ENCODE measurements at places on chromosomes 5 and 9.

GRCh38 chr9:98570663-98571440 lies 137.9 kb downstream of the GABBR2 start:
- no peak for DNase-seq

- DNase-seq: no peak
These were observed 158.3 kb upstream of the PITX1 start for GRCh38 chr5:135192351-135192750.

GRCh38 chr5:97501965-97502305 lies 318.9 kb upstream of the RIOK2 start:
- DNase-seq: no peak

- DNase-seq: no peak
These were observed 22.7 kb downstream of the KIF3A start for GRCh38 chr5:132714456-132715307.

GRCh38 chr5:60520451-60521227 lies 179.3 kb downstream of the DEPDC1B start:
- no peak for DNase-seq

DNA sequence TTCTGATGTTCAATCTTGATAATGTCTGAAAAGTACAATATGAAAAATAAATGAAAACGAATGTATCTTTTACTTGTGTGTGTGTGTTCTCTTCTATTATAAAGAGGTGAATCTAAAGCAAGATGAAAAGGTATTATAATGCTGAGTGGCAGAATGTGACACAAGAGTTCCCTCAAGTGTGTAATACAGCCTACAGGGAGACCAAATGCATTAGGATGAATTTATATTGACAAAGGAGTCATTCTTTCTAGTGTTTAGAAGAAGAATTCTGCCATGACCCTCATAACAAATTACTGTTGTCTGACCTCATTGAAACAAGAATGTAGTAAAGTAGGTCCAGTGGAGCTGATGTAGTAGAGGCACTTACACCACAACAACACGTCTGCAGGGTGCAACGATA lies 1119.0 kb upstream of the CDH10 start:
- no peak for DNase-seq

GRCh38 chr5:35026280-35026840 lies 21.4 kb downstream of the AGXT2 start:
- DNase-seq: no peak

DNA sequence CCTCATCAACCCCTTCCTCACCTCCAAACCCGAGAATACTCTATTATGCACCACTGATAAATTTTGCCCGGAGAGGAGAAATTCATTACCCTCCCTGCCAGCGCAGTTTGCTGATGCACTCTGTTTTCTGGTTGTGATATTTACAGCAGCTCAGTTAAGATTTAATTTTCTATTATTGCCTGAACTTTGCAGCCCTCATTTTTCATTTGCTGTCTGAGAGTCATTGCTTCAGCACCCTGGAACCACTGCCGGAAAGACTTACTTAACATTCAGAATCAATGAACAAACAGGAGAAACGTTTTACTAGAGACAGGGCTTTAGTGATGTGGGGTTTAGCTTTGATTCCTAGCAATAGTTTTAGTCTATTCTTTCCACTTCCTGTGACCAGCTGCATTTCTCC lies 56.7 kb upstream of the MAMDC2 start:
- DNase-seq: no peak

- DNase-seq: no peak
These were observed 151.5 kb downstream of the CAVIN4 start for GRCh38 chr9:100729336-100729895.

DNA sequence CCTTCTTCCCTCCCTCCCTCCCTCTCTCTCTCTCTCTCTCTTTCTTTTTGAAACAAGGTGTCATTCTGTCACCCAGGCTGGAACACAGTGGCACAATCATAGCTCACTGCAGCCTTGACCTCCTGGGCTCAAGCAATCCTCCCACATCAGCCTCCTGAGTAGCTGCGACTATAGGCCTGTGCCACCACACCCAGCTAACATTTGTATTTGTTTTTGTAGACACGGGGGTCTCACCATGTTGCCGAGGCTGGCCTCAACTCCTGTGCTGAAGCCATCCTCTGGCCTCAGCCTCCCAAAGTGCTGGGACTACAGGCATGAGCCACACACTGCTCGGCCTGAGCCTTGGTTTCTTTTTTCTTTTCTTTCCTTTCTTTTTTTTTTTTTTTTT lies 45.8 kb downstream of the PLPP7 start:
- no peak for DNase-seq

- no peak for DNase-seq
These were observed 61.2 kb upstream of the MAP1B start for GRCh38 chr5:72046106-72046505.

DNA sequence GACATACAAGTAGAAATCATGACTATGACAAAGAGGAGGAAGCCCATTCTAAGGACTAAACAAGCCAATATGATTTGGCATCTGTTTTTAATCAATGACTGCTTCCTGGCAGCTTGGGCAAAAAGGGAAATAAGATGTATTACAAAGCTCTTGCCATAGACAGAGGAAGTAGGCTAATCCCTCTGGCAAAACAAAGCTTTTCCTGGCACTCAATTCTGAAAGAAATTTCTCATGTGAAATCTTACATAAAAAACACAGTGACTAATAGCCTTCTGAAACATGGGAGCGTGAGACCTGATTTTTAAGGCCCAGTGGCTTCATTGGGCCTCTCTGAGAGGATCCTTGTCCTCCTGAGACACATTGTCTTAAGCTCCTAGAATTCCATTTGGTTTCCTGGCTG lies 93.6 kb downstream of the COL23A1 start:
- DNase-seq: no peak

DNA sequence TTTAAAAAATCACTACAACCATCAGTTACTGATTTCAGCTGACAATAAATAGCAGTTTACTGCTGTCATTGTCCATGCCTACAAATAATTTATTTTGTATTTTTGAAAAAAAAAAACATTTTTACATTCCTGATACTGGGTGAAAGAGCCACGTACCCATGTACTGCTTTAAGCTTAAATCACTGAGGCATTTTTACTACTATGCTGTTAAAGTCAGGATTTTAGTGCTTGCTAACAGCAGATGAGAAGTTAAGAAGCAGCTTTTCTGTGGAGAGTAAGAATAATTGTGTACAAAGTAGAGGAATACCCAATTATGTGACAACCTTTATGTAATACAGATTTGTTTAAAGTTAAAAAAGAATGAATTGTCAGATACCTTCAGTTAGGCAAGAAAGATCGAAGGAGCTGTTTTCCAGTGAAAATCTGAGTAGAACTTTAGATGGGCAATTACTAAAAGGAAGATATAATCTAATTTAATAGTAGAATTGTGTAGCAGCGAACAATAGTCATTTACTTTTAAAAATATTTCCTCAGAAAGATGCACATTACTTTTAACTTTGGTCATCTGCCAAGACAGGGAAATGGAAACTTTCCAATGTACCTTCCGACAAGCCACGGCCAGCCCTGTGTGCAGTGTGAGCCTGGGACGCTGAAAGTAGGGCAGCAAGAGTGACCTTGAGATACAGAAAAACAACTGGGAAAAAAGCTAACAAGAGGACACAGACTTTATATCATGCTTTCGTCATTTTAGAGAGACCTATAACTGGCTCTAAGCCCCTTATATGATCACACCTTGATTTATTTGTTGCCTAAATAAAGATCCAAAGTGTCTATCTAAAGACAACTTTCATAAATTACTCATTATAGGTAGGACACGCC lies 39.9 kb downstream of the RHOBTB3 start:
- peak; percentile 39 for DNase-seq

DNA sequence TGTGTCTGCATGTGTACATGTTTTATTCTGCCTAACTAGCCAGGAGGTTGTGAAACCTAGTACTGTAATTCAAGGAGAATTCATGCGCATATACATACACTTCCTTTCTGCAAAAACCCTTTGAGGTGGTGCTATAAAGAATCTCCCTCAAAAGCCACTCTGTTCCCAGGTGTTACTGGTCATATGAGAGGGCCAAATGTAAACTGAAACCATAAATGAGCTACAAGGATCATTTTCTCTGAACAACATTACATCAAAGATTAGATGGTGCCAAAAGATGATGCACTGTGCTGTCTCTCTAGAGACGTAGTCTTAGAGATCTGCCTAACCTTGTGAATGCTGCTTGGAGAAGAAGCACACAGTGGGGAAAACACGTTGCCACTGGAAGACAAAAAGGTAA lies 15.7 kb downstream of the NREP start:
- no peak for DNase-seq

DNA sequence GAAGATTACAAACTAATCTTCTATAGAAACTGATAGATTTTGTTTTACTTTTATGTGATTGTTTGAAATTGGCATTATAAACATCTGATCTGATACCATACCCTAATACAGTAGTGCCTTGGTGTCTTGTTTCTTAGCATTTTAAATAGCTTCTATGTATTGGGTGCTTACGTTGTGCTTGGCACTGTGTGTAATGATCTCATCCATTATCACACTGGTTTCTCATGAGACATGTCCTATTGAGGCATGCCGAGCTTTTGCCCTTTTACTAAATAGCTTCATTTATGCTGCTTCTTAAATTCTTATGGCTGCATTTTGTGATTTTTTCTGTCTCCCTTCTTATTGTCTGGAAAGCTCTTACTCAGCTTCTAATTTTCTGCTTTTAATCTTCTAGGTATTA lies 48.2 kb upstream of the TLR4 start:
- no peak for DNase-seq

- no peak for DNase-seq
These were observed 1.7 kb downstream of the PTAR1 start for GRCh38 chr9:69757996-69758675.

- DNase-seq: no peak
These were observed 19.1 kb downstream of the TRMO start for GRCh38 chr9:97903177-97903576.

DNA sequence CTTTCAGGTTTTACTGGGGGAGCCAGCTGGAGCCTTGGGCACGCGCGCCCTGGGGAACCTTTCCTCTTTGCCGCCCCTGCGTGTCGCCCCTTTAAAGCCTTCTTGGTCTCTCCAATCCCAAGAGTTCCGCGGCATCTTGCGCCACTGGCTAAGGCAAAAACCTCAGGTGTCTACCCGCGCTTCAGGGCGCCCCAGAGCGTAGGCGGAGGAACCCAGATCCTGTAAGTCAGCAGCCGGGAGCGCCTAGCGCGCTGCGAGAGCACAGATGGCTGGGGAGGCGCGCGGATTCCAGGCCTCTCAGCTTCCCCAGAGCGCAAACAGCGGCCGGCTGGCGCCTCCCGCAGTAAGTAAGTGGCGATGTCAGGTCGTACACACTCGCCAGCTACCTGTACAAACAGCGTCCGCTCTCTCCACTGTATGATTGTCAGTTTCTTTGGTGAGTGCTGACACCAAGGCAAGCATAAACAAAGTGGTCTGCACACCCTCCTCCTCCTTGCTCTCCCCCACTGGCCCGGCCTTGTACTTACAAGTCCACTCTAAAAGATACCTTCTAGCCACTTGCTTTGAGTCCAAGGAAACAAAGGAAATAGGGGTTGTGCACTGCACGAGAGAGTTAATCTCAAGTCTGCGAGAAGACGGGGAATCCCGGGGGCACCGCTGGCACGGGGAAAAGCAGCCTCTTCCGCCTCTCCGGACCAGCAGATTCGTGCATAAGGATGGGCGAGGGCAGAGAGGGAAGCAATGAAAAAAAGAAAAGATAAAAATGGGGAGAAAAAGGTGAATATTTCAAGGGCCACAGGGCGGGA lies 2.9 kb downstream of the HTR1A start:
- DNase-seq: no peak

DNA sequence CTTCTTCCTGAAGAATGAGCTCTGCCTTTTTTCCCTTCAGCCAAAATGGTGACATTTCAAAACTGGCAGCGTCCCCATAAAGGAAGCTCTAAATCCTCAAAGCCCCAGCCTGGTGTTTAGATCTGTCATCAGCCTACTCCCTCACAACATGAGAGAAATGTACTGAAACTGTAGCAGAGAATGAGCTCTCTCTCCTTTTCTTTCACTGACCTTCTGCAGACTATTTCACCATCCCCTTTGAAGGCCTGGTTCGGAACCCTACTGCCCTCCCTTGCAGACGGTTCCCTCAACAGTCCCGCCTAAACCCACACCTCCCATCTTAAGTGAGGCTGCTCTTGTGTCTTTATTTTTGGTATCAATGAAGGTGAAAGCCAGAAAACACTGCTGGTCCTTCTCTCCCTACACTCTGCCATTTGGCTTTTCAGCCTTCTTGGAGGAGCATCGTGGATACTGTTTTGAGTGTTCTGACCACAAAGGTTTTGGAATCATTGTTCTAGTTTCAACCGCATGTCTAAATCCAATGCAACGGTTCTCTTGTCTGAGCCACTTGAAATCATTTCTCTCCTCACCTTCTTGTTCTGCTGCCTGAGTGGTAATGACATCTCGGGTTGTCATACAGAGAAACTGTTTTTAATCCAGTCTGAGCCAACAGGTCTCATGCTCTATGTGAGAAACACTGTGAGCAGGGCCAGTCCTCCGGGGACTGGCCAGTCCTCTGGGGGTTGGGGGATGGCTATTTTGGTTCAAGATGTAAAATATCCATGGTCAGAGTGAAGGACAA lies 39.0 kb downstream of the ITK start:
- DNase-seq: no peak

GRCh38 chr5:73327908-73328455 lies 120.6 kb downstream of the FOXD1 start:
- no peak for DNase-seq

DNA sequence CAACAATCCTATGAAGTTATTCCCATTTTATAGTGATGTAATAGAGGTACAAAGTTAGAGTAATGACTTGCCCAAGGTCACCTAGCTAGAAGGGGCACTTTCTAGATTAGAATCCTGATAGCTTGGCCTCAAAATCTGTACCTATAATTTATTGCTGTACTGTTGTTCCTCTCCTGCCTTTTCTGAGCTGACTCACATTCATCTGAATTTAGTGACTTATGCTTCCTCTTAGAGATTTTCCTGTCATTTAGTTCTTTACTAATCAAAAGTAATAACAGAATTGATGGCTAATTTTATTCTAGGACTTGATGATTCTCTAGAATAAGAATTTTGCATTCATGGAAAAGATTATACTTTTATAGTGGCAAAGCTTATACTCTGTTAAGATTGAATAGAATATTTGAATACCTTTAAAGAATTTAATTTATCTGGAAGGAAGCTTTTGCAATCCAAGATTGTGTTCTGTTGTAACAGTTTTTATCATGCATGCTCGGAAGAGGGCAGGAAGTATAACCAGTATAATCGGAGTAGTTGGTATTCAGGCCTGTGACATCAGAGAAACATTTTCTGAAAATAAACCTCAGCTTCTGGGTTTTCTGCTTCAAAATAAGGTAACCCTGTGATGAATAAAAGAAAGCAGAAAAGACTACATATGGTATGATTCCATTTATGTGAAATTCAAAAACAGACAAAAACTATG lies 21.3 kb downstream of the CYSTM1 start:
- no peak for DNase-seq

GRCh38 chr5:10672146-10673016 lies 88.7 kb downstream of the DAP start:
- DNase-seq: no peak

DNA sequence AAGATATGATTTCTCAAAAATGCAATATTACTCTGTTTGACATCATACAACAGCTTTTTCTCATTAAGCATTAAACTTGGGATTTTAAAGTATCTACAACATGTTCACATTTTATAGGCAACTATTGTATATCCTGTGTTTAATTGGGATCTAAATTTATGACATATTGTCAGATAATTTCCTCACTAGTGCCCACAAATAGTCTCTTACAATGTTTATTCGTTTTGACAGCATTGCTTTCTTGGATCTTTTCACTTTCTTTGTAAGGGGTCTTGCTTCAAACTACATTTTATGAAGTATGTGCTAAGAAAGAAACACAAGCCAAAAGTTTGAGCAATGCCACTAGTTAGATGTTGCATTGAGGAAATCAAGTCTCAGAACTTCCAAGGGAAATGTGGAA lies 285.1 kb downstream of the TMEM167A start:
- no peak for DNase-seq

GRCh38 chr9:38082446-38083287 lies 13.6 kb upstream of the SHB start:
- no peak for DNase-seq

All from glomerular endothelial cell (primary cell).